Heart right ventricle (tissue), 16 donors: ENCODE measurements at places on chromosomes 4 and X. TPM values are rescaled to one million over a fixed set of nuclear protein-coding genes. Genes with fewer than 3 reads are reported as not detected.

NWD2 gene
- not detected for total RNA-seq

SCML2 gene
- 0.87 TPM for total RNA-seq

AVPR2 gene
- total RNA-seq = 4.9 TPM

NRK gene
- 2.5 TPM for total RNA-seq

ZDHHC15 gene
- total RNA-seq = 3.4 TPM

ENAM gene
- 10.8 TPM for total RNA-seq

RAI2 gene
- total RNA-seq = 15.5 TPM

NDNF gene
- 7.2 TPM for total RNA-seq

HERC5 gene
- total RNA-seq = 4.4 TPM

SOX3 gene
- total RNA-seq = not detected

BMP2K gene
- total RNA-seq = 30.5 TPM

ABLIM2 gene
- 19.7 TPM for total RNA-seq
